Midbrain (tissue), 1 donor: ENCODE measurements at places on chromosomes 12 and 14.

DNA sequence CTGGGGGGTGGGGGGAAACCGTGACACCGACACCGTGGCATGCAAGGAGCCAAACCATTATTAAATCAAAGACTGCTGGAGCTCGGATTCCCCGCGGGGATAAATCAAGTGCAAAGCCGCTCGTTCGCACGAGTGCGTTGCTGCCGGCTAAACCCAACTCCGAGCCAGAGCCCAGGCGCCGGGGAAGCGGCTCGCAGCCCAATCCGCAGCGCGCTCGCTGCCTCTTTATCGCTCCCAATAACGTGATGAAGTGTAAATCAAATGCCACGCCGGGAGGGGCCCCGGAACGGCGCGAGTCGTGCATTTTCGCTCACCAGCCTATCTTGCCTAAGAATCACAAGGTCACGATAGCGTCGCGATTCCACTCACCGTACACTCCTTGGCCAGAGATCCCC, 1.3 kb downstream of the MDGA2 start:
- peak; percentile 15 for DNase-seq

GRCh38 chr14:104178279-104178678, 39.9 kb downstream of the KIF26A start:
- no peak for DNase-seq

DNA sequence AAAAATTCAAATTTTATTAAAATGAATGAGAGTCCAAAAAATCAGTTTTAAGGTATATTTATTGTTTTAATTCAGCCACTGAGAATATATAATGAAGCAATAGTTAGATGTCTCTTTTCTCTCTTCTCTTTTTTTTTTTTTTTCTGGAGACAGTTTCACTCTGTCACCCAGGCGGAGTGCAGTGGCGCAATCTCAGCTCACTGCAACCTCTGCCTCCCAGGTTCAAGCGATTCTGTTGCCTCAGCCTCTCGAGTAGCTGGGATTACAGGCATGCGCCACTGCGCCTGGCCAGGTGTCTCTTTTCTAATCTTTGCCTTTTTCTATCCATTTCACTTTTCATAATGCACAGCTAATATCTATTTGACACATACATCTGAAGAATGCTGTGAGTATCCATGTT, 307.1 kb upstream of the RGS6 start:
- no peak for DNase-seq

- peak; percentile 34 for DNase-seq
Measured at GRCh38 chr14:69693145-69693544, 73.8 kb upstream of the SRSF5 start.

DNA sequence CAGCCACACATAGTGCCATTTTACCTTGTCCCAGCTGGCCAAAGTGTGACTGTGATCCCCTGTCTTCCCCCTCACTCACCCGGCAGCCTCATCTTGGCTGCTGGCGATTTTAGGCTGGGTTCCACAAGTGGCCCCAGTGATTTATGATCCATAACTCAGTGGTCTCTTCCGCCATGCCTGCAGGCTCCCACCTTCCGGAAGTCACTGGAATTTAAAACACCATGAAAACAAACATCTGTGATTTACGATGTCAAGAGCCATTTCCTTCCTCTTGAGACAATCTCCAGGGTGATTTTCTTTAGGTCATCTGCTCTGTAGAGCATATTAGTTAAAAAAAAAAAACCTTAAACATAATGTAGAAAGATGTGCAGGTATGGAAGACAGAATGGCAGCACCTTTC, 282.3 kb downstream of the CACNA1C start:
- DNase-seq, result no peak

GRCh38 chr12:9936591-9936990, 4.4 kb upstream of the CLEC2A start:
- no peak for DNase-seq

- DNase-seq, result no peak
Measured at GRCh38 chr12:76777765-76778216, 13.9 kb downstream of the ZDHHC17 start.

DNA sequence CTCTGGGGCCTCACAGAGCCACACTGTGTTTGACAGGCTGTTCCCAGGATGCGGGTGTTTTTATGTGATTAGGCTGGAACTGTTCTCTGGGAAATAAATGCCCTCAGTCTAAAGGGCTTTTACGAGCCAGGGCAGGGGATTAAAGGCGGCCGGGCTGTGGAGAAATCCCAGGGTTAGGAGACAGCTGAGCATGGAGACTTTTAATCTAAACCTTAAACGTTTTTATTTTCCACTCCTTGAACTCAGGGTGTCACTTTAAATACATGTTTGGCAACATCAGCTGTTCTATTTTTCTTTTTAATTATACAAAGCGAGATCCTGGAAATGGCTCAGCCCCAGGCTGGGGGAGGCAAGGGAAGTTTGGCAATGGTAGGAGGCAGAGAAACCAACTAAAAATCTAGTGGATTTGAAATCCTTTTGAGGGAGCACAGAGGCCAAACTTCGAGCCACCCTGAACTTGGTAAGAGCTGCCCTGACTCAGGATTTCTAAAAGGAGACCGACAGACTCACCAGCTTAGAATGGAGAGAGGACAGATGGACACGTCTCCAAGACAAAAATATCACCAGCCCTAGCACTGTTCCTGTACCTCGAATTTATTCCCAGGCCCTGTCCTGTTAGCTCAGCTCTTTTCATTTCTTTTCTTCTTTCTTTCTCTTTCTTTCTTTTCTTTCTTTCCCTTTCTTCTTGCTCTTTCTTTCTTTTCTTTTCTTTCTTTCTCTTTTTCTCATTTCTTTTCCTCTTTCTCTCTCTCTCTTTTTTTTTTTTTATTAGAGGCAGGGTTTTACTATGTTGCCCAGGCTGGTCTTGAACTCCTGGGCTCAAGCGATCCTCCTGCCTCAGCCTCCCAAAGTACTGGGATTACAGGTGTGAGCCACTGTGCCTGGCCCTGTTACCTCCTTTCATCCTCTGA, 15.8 kb upstream of the ORAI1 start:
- DNase-seq, result peak; percentile 51

- DNase-seq, result no peak
Measured at GRCh38 chr14:102094101-102094500, 7.3 kb upstream of the HSP90AA1 start.

DNA sequence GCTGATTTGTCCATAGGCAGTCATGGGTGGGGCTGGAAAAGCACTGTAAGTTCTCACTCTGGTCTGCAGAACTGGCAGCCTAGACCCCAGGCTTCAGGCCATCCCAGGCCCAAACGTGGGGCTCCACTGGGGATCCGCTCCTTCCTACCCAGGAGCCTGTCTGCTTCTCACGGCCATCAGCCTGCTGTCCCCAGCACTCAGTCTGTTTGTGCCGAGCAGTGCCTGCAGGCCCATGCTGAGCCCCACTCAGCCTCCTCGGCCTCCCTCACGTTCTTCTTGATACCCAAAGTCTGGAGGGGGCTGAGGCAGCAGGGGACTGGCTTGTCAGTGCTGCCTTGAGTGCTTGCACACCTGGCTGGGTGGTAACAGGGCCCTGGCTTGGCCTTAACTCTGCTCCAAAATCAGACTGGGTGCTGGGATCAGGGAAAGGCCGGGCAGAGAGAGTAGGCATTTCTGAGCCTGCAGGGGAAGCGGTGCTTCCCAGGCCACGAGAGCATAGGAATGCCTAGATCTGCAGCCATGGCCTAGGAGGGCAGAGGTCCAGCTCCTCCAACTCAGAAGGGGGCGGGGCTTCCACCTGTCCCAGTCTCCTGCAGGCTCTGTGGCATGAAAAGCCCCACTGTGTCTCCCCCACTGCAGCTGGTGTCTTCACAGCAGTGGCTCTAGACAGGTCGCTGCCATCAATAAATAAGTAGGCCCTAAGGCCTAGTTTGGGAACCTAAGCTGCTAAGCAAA, 772.4 kb upstream of the FBXO33 start:
- no peak for DNase-seq

DNA sequence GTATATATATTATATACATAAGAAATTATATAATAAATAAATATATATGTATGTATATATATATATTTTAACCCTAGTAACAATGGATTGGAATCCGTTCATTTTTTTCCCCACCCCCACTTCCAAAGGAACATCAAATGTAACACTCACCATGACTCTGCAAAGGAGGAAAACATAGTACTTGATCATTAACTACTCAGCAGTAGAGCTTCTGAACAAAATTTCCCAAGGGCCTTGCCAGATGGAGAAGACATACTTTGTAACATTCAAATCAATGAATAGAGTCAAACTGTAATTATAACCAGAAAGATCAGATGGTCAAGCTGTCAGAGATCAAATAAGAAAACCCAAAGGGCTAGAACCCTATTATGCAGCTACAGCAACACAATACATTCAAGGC, 126.0 kb upstream of the CNTN1 start:
- no peak for DNase-seq

GRCh38 chr12:10601860-10602259, 11.5 kb downstream of the MAGOHB start:
- DNase-seq, result no peak

- DNase-seq, result no peak
Measured at GRCh38 chr14:88170333-88170732, 152.7 kb downstream of the KCNK10 start.

DNA sequence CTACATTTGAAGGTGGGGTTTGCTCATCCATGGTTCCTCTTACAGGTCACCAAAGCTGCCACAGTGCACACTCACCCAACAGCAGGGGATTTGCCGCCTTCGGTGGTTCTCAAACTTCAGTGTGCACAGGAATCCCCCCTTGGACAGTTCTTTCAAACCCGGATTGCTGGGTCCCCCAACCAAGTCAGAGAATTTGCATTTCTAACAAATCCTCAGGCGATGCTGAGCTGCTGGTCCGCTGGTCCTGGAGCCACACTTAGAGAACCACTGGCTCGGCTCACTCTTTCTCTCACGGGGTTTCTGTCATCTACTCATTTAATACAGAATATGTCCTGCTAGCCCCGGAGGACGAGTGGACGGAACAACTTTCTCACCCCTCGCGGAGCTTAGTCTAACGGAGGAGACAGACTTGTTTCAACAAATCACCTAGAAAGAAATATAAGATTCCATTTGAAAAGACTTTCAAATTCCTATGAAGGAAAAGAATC, 24.1 kb upstream of the ZFP36L1 start:
- no peak for DNase-seq

DNA sequence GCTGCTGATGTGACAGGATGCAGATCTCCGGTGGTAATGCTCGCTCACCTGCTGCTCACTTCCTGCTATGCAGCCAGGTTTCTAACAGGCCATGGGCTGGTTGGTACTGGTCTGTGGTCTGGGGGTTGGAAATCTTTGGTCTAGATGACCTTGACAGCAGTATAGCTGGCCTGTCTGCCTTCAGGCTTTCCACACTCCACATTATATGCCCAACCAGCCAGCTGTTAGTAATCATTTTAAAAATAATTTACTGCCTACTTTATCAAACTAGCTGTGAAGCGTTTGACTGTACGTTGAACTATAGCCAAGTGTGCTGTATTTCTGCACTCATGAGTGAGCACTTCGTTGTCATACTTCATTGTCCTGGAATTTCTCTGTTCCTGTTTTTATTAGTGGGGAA, 424.0 kb upstream of the GARIN6 start:
- no peak for DNase-seq

GRCh38 chr14:22338917-22339715, 249.9 kb downstream of the DAD1 start:
- DNase-seq, result no peak

DNA sequence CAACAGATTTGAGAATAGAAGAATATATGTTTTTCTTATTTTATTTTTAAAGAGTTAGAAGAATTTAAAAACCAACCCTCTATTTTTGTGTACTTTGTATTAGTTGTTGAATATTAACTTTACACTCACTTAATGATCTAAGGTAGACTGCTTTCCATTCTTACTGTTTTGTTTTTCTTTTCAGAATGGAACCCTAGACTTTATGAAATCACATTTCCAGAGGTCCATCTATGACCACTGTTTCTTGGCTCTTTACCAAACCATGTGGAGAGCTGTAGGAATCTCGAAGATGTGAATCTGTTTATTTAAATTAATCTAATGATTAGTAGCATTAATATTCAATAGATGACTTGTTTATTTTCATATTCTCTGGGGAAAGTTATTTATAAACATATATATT, 7.2 kb upstream of the PIK3C2G start:
- DNase-seq, result no peak

DNA sequence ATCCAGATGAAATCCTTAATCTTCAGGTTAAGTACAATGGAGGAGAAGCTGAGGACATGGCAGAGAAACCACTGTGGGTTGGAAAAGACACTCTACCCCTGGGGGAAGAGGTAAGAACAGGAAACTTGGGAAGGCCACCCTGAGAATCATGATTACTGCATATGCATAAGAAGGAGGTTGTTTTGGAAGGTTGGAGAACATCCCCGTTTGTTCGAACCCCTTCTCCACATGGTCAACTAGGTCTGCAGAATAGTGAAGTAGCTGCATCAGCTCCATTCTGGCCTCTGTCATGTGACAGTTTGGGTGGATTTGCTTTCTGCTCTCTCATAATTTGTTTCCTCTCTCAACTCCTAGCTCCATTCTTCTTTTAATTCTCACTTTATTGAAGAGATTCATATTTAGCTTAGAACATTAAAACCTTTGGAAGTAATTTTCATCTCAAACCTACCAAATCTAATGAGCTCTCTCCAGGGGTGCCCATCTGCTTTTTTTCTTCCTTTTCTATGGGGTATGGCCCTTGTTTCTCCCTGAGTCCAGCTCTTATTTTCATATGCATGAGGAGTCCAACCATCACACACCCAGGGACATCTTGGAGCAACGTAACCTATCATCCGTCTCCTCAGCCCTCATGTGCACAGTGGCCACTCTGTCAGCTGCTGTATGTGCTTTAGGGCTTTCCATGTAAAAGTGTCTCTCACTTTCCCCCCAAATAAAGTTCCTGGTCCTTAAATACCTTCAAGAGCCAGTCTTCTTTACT, 820.3 kb downstream of the TMEM121 start:
- no peak for DNase-seq

DNA sequence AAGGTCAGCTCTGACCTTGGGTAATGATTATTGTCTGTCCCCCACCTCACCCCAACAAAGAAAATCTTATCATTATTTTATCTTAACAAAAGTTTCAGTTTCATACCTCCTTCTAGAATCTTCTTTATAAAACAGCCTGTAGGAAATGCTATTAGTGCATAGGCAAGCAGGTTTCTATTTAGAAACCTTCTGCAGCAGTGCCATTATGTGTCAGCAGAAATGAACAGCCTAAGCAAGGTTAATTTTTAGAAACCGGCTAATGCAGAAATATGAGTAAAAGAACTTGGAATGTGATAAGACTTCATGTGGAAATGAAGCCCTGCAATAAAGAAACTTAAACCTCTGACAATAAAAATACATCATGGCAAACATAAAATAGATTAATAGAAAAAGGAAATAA, 814.4 kb downstream of the FSCB start:
- no peak for DNase-seq

GRCh38 chr14:82805892-82806825, 1272.5 kb upstream of the SEL1L start:
- peak; percentile 7 for DNase-seq
